T-helper 17 cell (primary cell): ENCODE measurements at places on chromosomes 1 and 21.

DNA sequence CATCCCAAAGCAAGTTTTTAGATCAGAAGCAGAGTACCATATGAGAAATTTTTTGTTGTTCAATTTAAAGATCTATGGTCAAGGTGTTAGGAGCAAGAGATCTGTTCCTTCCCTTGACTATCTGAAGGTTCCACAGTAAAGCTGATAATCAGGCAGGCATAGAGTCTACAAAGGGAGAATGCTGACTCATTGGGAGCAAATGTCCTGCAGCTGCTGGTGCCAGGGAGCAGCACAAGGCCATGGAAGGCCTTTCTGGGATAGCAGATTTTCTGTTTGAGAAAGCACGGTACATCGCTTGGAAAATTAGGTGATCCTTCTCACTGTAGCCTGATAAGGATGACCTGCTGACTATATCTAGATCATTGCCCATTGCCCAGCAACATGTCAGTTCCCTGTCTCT lies 210.1 kb upstream of the C1orf87 start:
- no peak for DNase-seq

DNA sequence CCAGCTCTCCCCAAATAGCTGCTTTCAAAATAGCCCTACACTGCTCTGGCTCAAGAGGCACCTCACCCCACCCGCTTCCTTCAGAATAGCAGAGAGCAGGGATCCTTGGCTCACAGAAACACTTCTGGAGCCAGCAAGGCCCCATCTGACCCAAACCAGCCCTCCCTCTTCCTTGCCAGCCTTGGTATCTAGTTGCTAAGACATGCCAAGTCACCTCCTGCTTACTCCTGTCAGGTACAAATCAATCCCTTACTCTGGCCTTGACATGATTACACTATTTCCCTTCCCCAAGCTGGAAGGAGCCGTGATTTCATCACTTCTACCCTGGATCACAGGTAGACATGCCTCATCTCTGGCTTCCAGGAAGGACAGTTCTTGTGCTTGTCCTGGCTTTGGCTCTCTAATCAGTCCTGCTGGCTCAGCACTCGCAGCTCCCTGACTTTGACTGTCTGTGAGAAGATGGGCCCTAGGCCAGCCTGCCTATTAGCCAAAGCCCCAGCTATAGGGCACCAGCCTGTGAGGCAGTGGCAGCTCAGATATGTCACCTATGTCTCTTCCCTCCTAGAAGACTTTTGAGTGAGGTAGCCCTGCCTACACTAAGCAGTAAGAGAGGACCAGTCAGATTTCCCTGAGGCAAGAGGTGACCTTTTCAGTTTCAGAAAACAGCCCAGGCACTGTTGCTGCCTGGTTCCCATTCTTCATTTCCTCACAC lies 8.9 kb upstream of the MUTYH start:
- no peak for DNase-seq

DNA sequence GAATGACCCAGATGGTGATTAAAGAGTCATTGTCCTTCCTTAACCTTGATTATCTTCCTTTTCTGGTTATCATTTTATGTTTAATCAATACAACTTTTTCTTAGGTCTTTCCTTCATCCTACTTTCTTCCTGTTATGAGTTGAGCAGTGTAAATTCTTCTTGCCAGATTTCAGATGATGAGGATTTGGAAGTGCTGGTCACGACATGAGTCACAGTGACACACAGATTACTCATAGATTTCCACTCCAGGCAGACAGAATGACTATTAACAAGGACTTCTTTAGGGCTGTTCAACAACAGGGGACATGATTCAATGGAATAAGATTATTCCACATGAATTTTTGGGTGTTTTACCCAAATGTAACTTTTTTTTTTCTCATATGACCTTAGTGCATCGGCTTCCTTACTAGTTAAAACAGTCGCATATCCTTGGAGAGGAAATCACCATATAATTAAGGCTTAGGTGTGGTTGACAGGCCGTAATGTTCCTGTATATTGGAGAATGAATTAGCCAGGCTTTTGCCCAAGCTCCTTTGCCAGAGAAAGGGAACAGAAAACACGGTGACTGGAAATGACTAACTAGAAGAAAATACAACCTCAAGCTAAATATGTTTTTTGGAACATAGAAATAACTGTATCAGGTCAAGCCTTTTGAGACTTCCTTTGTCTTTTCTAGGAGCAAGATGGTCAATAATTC lies 44.2 kb downstream of the PRRX1 start:
- no peak for DNase-seq

GRCh38 chr1:208825300-208825699 lies 581.1 kb upstream of the PLXNA2 start:
- DNase-seq: no peak

DNA sequence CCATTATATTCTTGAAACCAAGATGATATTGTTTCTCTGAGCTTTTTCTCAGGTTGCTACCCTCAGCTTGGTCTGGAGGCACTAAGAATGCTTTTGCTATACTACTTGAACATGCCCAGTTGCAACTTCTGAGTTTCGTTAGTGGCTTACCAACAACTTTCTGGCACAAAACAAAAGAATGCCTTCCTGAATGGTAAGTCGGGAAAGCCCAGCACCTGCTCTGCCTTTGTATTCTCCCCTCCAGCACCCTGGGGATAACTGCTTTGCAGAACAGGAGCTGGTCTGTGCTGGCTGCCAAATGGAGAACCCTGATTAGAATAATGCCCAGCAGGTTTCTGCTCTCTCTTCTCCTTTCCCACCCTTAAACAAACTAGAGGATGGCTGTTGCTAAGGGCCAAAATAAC lies 149.3 kb downstream of the TGFB2 start:
- no peak for DNase-seq

- DNase-seq: no peak
Measured at GRCh38 chr1:94693435-94693834, 126.7 kb upstream of the SLC44A3 start.

DNA sequence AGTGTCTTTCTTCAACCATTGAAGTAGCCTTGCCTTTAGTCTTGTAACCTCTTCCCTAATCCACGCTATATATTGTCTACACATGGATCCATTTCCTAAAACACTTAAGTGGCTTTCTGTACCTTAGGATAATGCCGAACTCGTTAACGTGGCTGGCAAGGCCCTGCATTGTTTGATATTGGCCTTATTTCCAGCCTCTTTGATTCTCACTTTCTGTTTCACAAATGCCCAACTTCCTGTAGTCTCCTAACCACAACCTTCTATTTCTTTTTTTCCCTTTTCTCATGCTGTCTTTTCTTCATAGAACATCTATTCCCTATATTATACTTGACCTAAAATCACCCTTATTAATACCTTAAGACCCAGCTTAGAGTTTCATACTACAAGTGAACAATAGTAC lies 536.0 kb downstream of the LMO4 start:
- DNase-seq: no peak

GRCh38 chr1:199404191-199404590 lies 623.3 kb upstream of the NR5A2 start:
- DNase-seq: no peak

- no peak for DNase-seq
Measured at GRCh38 chr1:94515296-94515947, 26.1 kb downstream of the F3 start.

GRCh38 chr1:3466366-3467075 lies 12.1 kb downstream of the ARHGEF16 start:
- no peak for DNase-seq

- peak; percentile 31 for DNase-seq
Measured at GRCh38 chr1:37513795-37514349, 694 bp downstream of the MEAF6 start.

DNA sequence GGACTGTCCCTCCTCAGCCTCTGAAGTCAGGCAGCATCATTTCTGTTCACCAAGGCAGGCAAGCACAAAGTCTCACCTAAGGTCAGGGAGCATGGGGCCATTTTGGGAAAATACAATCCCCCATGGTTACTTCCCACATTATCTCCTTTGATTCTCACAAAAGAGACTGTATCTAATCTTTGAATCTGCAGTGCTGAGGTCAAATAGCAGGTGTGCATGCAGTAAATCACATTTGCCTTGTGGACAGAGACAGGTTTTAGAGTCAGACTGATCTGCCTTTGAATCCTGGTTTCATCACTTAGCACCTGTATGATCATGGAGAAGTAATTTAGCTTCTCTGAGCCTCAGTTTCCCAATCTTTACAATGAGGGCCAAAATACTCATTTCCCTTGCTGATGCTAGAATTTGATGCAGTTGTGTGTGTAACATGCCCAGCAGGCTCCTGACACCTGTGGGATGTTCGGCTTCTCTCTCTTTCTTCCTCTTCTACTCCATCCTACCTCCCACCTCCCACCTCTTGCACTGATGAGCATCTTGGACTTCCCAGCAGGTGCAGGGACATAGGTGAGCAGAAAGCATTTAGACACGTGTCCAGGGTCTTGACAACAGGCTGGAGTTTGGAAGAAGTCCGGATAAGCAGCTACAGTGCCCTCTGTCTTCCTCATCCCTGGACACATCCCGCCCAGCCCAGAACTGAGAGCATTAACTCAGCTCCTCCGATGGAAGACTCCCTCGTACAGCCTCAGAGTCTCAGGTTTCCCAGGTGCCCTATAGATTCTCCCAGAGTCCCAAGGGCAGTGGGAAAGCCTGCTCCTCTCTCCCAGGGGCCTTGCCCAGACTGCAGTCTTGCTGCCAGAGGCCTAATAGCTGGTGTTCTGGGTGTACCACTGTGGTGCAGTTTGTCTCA lies 18.9 kb downstream of the NENF start:
- no peak for DNase-seq

- no peak for DNase-seq
Measured at GRCh38 chr1:115726161-115726560, 42.4 kb downstream of the CASQ2 start.
